ENCODE measurements at places on chromosomes 1 and 21.
A peak's percentile ranks its signal among the peaks of the same experiment; 100 is the strongest.

GRCh38 chr1:224080115-224080774 lies 33.7 kb upstream of the FBXO28 start:
- DNase-seq = no peak

DNA sequence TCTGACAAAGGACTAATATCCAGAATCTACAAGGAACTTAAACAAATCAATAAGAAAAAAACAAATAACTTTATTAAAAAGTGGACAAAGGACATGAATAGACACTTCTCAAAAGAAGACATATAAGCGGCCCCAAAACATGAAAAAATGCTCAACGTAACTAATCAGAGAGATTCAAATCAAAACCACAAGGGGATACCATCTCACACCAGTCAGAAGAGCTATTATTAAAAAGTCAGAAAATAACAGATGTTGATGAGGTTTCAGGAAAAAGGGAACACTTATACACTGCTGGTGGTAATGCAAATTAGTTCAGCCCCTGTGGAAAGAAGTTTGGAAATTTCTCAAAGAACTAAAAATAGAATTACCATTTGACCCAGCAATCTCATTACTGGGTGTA lies 102.2 kb downstream of the COL24A1 start:
- DNase-seq = no peak

DNA sequence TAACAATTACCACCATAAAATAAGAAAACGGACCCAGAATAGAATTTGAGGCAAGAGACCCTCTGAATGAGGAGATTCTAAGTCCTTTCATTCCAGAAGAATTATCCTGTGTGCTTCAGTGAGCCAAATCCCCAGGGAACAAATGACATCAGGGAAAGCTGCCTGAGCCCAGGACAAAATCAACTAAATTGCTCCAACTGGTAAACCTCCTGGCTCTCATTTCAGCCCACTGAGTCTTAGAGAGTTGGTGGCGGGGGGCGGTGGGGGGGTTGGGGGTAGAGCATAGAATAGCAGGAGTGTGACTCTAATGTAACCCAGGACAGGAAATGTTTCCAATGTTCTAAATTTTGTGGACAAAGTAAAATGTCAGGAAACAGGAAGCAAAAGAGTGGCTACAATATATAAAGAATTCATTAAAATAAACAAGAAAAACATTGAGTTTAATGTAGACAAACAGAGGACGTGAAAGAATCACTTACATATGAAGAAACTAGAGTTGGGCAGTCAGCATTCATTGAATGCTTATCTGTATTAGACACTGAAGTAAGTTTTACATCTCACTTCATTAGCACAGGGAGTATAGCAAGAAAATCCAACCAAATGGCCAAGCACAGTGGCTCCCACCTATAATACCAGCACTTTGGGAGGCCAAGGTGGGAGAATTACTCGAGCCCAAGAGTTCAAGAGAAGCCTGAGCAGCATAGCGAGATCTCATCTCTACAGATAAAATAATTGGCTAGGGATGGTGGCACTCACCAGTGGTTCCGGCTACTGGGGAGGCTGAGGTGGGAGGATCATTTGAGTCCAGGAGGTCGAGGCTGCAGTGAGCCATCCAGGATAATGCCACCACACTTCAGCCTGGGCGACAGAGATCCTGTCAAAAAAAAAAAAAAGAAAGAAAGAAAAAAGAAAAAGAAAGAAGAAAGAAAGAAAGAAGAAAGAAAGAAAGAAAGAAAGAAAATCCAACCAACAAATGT lies 75.1 kb downstream of the DHRS3 start:
- DNase-seq = no peak

DNA sequence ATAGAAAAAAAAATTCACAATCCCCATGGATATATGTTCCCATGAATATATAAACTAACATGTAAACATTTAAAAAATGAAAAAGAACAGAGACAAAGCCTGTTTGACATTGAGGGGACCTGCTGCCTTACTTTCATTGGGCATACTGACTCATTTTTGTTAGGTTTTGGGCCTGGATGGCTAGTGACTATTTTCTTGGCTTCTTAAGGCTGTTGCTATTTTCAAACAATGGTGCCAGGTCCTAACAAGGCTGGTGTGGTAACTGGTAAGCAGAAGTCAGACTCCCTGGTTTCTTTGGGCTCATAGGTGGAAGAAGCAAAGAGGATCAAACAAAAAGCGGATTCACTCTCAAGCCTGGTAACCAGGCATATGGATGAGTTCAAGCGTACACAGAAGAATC lies 51.0 kb downstream of the LAMC2 start:
- no peak for DNase-seq

DNA sequence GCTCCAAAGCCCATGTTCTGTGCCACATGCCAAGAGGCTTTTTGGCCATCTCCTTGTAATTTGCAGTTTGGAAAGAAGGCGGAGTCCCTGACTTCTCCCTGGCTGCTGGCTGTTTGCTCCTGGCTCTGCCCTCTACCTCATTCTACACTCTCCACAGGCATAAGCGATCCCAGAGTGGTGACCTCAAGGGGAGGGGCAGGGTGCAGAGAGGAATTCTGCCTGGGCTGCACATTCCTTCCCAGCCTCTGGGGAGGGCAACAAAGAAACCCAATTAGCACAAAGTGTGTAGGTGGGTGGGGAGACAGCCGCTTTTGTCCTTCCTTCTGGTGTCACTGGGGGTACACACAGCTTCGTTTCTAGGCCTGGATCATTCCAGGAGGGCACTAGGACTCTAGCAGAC lies 95.3 kb downstream of the HIVEP3 start:
- no peak for DNase-seq

GRCh38 chr1:86522240-86522639 lies 24.6 kb upstream of the CLCA4 start:
- no peak for DNase-seq

GRCh38 chr1:84834419-84835064 lies 58.5 kb downstream of the LPAR3 start:
- no peak for DNase-seq

DNA sequence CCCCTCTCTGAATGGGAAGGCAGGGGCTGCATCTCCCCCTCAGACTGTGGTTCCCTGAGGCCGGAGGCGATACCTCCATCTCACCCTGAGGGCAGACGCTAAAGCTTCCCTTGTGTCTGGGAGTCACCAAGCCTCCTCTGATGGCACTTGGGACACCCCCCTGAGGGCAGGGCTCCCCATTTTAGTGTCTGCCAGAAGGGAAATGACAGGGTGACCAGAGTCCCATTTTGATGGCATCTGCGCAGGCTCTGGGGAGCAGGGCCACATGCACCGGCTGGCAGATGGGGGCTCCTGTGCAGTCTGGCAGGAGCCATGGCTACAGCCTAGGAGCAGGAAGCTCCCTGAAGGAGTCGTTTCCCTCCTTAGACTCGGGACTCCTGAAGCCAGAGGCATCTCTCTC lies 1.7 kb downstream of the S100A2 start:
- no peak for DNase-seq

DNA sequence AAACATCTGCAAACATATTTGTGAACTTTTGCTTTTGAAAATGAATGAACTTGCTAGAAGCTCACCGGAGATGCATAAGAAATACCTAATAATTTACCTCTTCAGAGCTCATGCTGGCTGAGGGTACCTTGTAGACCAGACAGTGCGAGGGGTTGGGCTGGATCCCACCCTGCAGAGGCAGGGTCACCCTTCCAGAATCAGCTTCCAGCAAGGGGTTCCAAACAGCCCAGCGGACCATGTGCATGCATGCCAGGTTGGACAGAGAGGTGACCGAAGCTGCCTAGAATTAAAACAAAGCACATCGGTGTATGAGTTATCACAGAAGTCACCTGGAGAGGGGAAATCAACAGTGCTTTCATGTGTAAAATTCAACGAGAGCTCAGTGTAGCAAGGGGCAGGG lies 59.2 kb downstream of the NPHP4 start:
- DNase-seq = no peak

DNA sequence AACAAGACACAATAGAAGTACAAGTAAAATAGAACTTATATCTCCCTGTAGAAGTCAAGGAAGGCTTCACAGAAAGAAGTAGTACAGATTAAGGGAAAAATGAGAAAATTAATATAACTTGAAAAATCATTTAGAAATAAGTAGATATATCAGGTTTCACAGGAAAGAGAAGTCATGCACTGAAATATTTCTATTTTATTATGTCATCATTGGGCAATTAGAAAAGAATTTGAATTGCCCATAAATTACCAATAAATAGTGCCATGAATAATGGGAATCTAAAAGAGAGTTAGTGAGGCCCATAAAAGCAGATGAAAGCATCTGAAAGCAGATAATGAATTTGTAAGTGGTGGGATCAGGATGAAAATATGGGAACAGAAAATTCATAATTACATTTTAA lies 1597.8 kb downstream of the PLA2G4A start:
- DNase-seq = no peak

DNA sequence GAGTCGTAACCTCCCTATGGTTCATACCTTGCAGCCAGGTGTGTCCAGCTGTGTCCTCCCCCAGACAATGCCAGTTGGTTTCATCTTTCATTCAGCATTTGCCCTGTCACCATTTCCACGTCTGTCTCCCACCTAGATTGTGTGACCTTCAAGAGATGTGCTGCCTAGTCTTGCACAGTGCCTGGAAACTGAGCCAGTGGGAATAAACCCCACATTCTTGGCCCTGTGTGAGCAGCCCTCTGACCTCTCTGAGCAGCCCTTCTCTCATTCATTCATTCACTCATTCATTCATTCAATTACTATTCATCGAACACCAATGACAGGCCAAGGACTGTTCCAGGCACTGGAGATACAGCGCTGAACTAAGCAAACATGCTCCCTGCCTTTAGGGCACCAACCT lies 115.7 kb downstream of the GRIK3 start:
- DNase-seq = no peak

DNA sequence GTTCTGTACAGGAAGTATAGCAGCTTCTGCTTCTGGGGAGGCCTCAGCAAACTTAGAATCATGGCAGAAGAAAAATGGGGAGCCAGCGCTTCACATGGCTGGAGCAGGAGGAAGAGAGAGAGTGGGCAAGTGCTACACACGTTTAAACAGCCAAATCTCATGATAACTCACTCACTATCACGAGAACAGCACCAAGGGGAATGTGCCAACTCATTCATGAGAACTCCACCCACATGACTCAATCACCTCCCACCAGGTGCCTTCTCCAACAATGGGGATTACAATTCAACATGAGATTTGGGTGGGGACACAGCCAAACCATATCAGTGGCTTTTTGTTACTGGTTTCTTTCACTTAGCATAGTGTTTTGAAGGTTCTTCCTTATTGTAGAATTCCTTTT lies 138.6 kb downstream of the SYT14 start:
- DNase-seq = no peak

GRCh38 chr1:29634746-29635335 lies 398.5 kb downstream of the PTPRU start:
- no peak for DNase-seq

GRCh38 chr1:30872948-30873263 lies 35.7 kb downstream of the SDC3 start:
- no peak for DNase-seq

GRCh38 chr1:235502601-235503402 lies 1.4 kb downstream of the B3GALNT2 start:
- DNase-seq = no peak

GRCh38 chr1:214700437-214700836 lies 97.4 kb downstream of the CENPF start:
- no peak for DNase-seq

DNA sequence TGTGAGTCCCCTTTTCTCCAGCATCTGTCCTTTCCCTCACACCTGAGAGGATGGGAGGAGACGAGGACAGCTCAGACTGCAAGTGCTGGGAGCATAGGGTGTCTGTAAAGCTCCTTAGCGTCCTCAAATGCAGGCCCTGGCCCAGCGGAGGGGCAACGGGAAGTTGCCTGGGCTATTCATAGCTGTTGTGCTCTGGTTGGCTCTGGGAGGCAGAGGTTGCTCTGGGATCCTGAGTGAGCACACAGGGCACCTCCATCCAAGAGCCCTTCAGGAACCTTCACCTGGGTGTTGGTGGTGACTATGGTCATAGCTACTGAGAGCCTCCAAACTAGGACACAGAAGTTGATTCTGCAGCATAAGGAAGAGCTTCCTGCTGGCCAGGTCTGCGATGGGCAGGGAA lies 2.6 kb downstream of the PADI1 start:
- DNase-seq = no peak

DNA sequence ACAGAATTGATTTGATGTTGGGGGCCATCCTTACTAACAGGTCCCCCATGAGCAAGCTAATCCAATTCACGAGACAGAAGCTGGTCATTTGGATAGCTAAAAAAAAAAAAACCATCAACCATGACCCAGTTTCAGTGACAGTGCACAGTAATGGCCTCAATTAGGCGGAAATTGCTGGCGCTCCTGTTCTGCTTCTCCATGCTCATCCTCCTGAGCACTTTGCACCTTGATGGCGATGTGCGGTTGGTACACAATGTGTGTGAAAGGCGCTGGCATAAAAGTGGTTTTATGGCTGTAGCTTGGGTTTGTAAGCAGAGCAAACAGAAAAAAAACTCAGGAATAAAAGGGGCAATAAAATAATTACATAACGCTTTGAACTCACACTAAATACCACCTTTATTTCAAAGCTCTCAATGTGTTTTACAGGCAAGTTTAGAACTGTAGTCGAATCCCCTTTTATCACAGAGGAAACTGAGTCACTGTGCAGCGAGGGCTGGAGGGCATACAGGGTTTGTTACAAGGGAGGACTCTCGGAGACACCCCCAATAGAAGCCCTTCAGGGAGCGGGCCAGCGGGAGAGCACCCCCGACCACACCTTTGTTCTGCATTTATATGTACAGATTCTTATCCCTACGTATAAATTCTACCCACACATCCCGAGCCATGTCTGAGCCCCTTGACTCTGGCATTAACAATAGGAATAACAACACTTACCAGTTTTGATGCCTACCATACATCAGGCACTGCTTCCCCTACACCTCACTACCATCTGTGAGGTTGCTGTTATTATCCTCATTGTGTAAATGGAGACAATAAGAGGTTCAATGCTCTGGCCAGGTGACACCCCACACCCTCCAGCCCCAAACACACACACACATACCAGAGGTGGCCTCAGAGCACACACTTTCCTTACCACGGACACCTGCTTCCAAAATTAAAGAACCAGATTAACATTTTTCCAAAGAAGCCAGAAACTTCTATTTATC lies 213.5 kb upstream of the IRF2BP2 start:
- DNase-seq = peak; percentile 40

GRCh38 chr1:248788327-248788726 lies 32.8 kb upstream of the LYPD8 start:
- DNase-seq = no peak

DNA sequence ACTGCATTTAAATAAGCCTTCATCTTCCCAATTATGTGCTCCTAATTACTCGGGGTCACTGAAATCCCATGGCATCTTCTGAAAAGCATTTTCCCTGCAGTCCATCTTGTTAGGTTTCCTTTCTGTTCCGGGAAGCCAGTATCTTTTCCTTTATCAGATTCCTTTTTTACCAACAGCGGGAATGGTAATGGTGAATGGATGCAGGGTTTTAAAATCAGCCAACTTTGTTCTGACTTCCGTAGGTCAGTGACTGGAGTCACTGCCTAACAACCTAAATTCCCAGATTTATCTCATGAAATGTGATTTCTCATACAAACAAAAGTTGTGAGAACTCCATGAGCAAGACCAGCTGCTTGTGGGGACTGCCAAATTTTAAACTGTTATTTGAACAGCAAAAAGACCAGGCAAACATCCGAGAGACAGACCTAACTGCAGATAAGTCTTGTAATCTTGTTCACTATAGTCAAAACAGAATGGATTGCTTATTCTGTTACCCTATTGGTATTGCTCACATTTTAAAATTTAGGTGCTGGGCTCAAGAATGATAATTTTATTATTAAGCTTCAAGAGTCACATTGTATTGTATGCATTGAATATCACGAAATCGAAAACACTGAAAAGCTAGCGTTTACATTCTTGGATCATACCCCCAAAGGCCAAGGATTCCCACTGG lies 1.2 kb upstream of the RWDD3 start:
- no peak for DNase-seq

Measured in NCI-H1436 treated with DMSO at 0.1 percent for 48 hours (cell line).